ENCODE measurements at places on chromosomes 3 and 15.

- DNase-seq = no peak
Measured at GRCh38 chr3:39268549-39268900, 11.3 kb downstream of the CX3CR1 start.

DNA sequence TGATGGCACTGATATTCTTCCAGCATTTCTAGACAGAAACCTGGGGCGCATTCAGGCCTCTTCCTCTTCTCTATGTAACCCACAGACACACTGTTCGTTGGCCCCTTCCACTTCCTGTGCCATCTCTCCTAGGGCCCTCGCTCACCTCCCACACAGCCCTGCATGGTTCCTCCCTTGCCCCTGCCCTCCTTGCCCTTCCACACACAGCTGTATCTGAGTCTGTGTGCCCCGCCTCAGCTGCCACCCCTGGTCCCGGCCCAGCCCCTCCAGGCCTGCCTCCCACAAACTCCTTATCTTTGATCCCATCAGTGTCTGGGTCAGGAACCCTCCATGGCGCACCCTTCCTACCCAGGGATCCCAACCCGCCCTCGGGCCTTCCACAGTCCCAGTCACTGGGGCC lies 37.9 kb downstream of the RAB6B start:
- DNase-seq = no peak

- no peak for DNase-seq
Measured at GRCh38 chr3:70905491-70905890, 593.1 kb upstream of the MDFIC2 start.

GRCh38 chr3:151686257-151686656 lies 47.5 kb upstream of the AADACL2 start:
- DNase-seq = no peak

DNA sequence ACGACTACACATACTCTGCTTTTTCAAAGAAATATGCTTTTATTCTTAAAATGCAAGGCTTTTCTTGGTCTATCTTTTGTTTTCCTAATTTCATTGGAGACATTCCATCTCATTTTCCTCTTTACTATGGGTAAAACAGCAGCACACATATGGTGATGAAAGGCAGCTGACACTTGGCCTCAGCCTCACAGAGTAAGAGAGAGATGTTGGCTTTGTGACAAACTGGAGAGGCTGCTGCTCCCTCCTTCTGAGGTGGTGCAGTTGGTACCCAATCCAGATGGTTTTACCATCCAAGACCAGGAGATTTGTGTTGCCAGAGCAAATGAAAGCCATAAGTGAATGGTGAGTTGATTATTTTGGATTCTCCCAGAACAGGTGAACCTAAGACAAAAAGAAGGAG lies 13.2 kb upstream of the SLC2A2 start:
- no peak for DNase-seq

- DNase-seq = no peak
Measured at GRCh38 chr3:377158-377561, 180.6 kb downstream of the CHL1 start.

- no peak for DNase-seq
Measured at GRCh38 chr3:109155828-109156227, 19.3 kb downstream of the C3orf85 start.

DNA sequence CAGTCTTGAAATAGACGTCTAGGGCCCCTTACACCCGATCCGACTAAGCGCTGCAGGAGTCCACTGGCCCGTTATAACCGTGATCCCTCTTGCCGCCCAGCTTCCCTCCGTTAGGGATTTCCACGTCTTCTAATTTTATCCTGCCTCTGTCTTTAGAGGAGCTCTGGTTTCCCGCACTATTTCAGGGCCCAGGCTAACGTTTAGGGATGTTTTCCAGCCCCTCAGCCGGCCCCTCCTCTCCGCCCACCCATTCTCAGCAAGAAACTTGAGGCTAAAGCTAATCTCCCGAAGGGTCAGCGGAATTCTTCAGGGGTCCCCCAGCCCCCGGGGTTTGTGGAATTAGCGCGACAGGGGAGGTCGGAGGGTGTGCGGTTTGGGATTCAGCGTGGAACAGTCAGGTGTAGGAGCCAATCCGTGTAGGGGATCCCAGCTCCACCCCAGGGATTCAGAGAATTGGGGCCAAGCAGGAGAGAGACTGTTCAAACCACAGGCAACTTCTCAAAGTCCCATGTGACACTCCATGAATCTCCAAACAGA lies 1.6 kb downstream of the PTX3 start:
- DNase-seq = no peak

DNA sequence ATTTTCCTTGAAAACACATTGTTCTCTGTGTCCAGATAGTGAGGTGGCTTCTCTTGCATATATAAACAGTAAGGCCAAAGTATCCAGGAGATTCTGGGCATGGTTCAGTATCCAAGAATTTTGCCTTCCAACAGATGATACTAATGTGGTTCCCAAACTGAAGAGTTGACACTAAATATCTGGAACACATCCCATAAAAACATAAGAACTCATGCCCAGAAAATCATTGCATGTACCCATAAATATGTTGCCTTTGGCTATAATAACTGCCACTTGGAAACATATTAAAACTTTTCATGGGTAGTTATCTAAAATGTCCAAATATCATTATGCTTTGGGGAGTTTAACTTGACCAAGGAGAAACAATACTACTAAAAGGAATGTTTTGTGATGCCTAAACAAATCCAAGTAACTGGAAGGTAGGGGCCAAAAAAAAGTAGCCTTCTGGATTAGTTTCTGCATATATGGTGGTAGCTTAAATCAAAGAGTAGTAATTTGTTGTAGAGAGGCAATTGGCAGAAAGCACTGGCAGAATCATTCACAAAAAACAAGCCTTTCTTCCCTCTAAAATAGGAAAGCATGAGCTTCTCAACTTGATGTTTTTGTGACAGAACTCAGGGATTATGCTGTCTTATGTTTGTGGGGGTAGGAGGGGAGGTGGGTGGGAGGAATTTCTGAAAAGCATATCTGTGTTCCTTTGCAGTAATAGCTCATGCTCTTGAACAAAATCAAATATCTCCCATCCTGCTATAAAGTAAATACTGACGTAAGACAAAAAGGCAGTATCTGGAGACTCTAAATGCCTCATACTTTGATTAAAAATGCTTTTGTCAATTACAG lies 753.9 kb downstream of the TUSC7 start:
- DNase-seq = no peak

DNA sequence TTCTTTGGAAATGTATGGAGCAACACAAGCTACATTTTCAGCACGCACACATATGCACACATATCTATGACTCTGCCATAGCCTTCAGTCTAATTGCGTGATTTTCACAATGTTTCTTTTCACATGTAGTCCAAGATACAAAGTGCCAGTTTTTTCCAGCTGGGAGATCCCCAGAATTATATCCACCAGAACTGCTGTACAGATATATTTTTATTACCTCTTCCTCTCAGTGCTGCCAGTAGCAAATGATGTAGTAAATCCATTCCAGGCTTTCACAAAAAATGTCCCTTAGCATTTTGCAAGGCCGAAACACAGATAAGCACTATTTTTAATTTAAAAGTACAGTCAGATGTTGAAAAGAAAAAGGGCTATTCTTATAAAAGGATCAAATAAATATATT lies 719.8 kb upstream of the SEMA6D start:
- DNase-seq = no peak

DNA sequence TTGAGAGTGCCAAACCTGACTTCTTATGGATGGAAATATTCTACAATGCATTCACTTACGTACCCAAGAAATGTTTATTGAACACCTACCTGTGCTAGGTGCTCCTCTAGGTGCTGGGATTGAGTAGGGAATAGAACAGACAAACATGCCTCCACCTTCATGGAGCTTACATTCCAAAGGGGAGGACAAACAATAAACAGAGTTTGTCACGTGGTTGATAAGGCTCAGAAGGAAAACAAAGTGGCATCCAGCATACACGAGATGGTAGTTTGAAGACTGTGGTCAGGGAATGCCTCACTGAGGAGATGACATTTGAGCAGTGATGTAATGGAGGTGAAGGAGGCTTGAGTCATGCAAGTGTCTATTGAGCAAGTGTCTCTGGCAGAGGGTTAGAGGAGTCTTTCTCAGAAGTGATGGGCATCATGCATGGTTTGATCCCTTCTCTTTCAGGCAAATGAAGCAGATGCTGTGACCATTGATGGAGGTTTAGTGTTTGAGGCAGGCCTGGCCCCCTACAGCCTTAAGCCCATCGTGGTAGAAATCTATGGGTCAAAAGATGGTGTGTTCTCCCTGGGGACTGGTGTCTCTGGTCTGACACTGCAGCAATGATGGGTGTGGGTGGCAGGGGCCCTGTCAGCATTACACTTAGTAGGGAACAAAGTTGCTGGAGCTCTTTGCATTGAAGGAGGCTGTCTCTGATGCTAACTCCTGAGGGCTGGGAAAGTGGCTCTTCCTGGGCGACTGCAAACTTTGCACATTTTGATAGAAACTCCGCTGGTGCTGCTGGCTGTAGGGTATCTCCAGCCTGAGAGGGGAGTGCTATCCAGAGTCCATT lies 29.7 kb upstream of the TOPBP1 start:
- no peak for DNase-seq

- DNase-seq = no peak
Measured at GRCh38 chr15:101062471-101063171, 143.5 kb downstream of the LRRK1 start.

GRCh38 chr3:188082450-188082849 lies 71.5 kb upstream of the LPP start:
- no peak for DNase-seq

DNA sequence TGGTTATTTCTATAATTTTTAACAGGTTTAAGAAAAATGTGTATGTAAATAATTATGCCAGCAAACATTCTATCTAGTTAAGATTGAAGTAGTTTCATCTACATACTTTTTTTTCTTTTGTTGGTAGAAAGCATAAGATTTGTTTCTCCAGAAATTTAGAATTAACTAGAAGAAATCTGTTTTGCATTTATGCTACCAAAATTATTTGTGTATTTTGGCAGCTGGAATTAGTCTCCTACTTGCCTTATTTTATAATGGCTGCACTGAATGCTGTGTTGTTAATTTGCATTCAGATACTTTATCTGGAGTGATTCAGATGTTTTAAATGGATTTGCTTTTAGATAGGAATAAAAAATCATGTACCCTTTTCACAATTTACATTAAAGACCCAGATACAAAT lies 100.2 kb upstream of the NAALADL2 start:
- DNase-seq = no peak

DNA sequence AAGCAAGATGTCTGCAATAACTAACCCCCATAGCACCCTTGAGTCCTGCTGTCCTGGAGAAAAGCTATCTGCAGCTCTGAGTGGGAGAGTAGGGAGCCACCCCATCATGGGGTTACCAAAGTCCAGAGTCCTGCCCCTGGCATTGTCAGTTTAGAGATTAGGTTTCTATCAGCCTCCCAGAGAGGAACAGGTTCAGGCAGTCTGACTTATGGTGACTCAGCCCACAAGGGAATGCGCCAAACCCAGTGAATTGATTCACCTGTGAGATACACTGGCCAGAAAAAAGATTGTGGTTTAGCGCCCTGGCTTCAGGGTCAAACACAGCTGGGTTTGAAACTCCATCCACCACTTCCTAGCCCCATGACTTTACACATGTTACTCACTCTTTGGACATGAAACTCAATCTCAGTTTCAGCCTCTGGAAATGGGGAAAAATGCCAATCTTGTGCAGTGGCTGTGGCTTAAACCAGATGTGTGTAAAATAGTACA lies 263.6 kb upstream of the HES1 start:
- DNase-seq = peak; percentile 100

DNA sequence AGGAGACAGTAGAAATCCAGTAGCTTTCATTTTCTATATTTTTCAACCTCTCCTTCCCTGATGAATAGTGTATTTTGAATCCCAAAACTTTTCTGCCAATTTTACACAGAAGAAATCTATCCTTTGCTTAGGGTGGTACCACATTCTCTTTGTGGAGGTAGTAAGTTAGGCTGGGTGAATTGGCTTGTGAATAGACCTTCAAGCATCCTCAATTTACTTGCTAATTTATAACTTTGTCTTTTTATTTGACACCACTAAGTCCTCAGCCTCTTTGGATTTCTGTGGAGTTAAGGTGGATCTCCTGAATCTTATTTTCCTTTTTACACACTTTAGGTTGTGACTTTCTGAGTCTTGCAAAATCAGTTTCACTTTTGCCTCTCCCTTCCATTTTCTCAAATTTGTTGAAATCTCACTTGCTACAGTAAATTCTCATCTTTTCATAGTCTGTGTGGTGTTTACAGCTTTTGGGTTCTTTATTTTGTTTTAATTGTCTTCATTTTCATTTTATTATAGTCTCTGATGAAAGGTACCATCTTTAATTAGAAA lies 5.7 kb upstream of the PLSCR1 start:
- DNase-seq = no peak

GRCh38 chr3:191987831-191988350 lies 526.9 kb downstream of the PYDC2 start:
- no peak for DNase-seq

GRCh38 chr3:34675383-34676120 lies 877.1 kb downstream of the PDCD6IP start:
- DNase-seq = no peak

GRCh38 chr3:15051531-15051930 lies 13.6 kb downstream of the MRPS25 start:
- DNase-seq = peak; percentile 25

DNA sequence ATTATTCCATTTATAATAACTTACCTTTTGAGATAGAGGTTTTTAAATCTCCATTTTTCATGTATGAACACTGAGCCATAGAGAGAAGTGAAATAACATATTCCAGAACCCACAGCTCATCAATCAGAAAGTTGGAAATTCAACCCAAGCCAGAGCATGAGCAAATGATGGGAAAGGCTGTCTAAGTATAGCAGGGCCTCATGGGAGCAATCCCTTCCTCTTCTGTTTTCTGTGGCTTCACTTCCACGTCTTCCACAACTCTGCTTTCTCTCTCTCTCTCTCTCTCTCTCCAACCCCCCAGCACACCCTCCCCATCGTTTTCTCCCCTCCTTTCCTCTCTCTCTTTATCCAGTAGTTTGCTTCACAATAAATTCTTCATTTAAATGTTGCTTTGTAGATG lies 14.8 kb upstream of the IL1RAP start:
- DNase-seq = no peak

GRCh38 chr15:61974759-61975158 lies 85.5 kb downstream of the VPS13C start:
- peak; percentile 55 for DNase-seq

DNA sequence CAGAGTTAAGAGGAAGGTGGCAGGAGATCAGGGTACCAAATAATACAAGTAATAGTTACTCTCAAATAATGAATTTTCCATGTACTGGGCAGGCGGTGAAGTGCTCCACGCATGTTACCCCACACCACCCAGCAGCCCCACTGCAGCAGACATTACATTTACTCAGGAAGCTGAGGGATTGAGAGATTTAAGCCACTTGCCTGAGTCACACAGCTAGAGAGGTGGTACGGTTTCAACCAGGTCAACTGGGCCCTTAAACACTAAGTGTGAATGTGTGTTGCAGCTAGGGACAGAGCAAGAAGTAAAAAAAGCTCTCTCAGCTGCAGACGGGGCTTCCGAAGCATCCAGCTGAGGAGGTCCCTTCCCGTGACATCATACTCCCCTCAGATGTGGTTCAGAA lies 91.3 kb downstream of the PRICKLE2 start:
- no peak for DNase-seq

GRCh38 chr15:26967719-26968269 lies 3.2 kb upstream of the GABRG3 start:
- no peak for DNase-seq

- no peak for DNase-seq
Measured at GRCh38 chr3:98038876-98039275, 3.8 kb upstream of the GABRR3 start.

All from PC-9 (cell line).